HAP-1 (cell line): ENCODE measurements at places on chromosomes 7 and 10.

DNA sequence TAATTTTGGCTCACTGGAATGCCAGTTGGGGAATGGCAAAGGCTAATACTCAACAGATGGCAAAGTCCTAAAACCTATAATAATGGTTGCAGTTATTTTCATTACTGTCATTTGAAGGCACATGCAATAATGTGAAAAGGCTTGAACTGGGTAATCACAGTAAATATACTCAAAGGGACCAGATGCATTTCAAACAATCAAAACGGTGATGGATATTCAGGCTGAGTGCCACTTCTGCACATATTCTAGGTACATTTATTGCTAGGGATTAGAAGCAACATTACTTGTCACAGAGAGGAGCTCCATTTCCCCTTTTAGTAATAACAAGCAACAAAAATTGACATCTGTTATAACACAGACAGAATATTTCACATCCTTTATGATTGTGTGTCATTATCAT, 171.8 kb downstream of the NXPH1 start:
- DNase-seq: no peak

DNA sequence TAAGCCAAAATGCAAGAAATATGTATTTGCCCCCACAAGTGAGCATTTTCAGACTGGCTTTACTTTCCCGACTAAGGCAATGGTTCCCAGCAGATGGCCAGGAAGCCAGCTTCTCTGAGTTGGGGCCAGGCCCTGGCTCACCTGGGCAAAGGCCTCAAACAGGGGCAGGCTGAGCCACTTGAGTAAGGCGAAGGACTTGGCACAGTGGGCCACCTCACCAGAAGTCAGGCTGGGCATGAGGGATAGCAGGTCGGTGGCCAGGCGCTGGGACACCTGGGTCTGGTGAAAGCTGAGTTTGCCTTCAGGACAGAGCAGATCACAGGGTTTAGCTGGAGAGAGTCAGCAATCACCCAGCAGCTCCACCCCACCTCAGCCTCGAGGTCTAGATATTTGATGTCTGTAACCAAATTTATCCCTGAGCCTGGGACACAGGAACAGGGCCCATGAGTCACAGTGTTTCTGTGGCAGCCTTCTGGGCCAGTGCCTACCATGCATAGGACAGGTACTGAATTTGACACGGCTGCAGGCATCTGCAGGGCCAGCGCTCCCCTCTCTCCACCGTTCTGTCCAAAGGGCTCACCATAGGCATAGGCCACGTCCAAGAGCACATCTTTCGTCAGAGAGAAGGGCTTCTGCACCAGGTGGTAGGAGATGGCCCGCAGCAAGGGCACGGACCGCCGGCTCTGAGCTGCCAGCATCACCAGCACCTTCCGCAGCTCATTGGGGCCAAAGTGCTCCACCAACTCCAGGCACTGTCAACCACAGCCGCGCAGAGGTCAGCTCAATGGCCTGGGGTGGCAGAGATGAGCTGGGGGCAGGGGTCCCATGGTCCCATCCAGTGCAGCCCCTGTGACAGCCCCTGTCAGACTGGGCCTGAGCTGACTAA, 7.3 kb downstream of the TBRG4 start:
- DNase-seq: no peak

GRCh38 chr10:79502561-79503309, 9.6 kb upstream of the EIF5AL1 start:
- no peak for DNase-seq

- no peak for DNase-seq
Observed at GRCh38 chr7:73812996-73813395, 17.8 kb upstream of the CLDN4 start.

DNA sequence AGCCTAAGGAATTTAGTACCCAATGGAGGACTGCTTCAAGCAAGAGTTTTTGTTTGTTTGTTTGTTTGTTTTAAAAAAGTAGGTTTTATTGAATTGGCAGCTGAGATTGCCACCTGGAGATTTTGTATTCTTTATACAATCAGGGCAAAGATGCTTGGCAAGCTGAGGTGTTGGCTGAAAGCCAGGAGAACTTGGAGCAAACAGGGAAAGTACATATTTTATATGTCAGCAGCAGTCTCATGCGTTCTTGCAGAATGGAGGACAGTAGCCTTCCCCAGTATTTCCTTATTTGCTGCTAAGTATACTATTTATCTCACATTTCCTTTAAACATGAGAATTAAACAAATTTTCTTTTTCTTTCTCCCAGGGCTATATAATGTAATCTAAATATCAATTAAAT, 22.6 kb upstream of the ICA1 start:
- DNase-seq: no peak

DNA sequence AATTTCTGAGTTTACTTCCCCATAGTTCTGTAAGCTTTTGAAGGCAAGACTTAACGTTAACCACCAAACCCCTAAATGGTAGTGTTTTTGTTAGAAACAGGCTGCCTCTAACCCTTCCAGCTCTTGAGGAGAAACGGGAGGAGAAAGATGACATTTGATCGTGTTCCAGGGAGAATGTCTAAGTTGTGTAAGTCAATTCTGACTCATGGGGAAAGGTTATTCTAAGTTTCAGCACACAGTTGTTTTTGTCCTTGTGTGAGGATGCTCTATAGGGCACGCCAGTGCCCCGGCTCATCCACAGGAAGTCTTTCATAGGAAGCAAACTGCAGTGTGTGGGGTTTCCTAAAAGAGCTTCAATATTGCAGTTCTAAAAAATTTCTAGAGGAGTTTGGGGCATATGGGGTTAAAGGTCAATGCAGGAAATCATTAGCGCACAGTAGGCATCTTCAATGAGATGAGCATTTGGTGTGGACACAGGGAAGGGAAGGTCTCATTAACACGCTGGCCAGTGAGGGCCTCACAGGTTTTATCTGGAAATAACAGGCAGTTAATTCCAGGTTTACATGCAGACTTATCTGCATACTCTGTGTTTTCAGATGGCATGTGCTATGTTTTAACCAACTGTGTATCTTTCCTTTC, 638.2 kb upstream of the IGFBP3 start:
- no peak for DNase-seq

DNA sequence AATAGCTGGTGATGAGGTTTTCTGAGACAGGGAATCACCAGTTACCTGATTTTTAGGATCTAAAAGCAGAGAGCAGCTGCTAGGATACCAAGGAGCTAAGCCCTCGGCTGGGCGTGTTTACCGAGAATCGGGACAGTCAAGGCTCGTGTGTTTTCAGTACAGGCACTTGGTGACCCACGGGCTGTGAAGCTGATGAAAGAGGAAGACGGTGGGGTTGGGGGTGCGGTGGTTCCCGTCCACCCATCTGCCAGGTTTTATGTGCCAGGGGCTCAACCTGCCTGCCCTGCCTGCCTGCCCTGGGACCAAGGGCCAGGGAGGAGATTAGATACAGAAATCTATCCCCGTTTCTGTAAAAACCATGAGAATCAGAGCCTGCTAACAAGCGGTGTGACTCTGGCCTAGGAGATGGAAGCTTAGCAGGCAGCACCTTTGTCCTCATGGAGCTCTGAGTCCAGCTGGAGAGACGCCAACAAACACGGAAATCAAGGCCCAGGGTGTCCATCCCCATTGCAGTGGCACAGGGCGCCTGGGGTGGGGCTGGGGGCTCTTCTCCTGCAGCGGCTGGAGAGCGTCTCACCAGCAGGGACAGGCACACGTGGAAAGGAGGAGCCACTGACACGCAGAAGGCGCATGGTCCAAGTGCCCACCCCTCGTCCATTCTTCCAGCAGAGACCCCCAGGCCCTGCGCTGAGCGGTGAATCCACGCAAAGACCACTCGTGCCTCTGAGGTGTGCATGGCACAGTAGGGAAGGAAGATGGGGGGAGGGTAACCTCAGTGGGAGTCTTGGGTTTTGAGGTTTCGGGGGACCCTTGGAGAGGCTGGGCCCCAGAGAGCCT, 265.0 kb upstream of the TCERG1L start:
- DNase-seq: no peak

GRCh38 chr10:80411267-80411668, 2.9 kb downstream of the PRXL2A start:
- no peak for DNase-seq

DNA sequence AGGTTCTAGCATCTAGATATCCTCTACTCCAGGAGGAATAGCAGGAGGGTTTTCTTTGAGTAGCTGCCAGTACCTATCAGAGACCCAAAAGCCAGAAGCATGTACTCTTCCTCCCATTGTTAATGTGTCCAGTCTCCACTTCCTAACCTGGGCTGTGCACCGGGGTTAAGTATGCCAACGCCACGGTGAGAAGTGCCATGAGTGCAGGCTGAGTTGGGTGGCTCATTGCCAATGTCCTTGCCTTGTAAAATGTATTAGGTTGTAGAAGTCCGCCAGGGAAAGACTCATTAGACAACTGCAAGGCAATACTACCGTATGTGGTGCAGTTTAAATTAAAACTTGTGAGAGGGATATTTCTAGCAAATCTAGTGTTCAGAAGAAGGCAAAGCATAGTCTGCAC, 55.0 kb upstream of the PRR15 start:
- DNase-seq: no peak

- DNase-seq: peak; percentile 43
Observed at GRCh38 chr7:129188892-129189660, 643 bp downstream of the SMO start.

DNA sequence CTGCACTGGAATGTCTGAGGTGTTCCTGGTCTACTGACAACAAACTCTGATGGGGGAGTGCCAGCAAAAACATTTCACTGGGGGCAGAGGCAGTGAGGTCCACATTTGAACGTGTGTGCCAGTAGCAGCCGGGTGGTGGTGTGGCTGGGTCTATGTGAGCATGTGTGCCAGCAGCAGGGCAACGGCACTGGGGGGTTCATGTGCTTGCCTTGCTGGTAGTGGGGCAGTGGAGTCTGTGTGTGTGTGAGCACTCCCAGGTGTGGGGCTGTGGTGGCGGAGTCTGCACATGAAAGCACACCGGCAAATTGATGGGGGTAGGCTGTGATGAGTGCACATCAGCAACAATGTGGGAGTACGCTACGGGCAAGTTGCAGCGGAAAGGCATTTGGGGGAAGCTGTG, 49.4 kb upstream of the SORCS1 start:
- no peak for DNase-seq

DNA sequence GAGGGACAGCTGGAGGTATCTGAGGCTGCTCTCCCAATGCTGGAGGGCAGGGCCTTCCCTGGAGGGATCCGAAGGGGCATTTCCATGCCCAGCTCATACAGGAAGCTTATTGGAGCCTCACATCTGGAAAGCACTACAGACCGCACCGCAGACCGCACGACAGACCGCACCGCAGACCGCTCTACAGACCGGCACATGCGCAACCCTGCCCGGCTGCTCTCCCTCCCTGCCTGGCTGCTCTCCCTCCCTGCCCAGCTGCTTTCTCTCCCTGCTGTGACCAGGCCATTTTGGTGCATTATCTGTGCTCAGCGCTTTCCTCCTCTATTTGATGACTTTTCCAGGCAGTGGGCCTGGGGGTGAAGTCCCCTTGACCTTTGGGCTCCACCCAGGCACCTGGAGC, 39.6 kb upstream of the EN2 start:
- no peak for DNase-seq

GRCh38 chr10:35191523-35191922, 64.9 kb downstream of the CREM start:
- DNase-seq: no peak

DNA sequence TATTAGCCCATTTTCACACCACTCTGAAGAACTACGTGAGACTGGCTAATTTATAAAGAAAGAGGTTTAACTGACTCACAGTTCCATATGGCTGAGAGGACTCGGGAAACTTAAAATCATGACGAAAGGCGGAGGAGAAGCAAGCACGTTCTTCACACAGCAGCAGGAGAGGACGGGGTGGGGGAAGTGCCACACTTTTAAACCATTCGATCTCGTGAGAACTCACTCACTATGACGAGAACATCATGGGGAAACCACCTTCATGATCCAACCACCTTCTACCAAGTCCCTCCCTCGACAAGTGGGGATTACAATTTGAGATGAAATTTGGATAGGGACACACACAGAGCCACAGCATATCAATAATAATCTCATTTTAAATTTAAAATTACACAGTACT, 80.2 kb downstream of the VWDE start:
- no peak for DNase-seq

DNA sequence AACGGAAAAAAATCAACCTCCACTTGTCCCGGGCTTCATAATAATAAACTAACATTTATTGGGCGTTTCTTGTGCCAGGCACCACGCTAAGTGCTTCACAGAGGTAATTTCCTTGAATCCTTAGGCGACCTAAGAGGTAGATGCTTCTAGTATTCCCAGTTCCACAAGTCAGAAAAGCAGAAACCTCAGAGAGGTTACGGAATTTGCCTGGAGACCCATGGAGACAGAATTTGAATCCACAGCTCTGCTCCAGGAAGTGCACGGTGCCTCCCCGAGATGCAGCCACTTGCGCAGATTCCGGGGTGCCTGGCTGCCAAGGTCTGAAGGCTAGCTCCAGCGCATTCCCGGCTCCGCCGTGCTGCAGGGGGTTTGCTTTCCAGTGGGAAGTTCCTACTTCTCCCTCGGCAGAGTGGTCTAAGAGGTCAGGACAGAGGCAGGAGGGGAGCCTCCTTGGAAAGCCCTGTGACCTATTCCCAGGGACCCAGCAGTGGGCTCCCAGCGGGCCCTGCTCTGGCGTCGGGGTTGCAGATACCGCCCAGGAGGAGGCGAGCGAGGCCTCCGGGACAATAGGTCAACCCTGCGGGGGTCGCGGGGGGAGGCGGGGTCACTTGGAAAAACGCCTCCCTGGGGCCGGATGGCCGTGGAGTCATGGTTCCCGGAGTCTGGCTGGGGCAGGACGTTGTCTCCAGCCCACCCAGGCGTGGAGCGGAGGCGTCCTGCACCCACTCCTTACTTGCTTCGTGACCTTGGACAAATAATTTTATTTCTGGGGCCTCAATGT, 10.1 kb upstream of the NKX2-3 start:
- DNase-seq: no peak

- no peak for DNase-seq
Observed at GRCh38 chr10:6037422-6037821, 24.7 kb downstream of the IL2RA start.

- DNase-seq: no peak
Observed at GRCh38 chr7:130719541-130719940, 14.5 kb downstream of the KLF14 start.

DNA sequence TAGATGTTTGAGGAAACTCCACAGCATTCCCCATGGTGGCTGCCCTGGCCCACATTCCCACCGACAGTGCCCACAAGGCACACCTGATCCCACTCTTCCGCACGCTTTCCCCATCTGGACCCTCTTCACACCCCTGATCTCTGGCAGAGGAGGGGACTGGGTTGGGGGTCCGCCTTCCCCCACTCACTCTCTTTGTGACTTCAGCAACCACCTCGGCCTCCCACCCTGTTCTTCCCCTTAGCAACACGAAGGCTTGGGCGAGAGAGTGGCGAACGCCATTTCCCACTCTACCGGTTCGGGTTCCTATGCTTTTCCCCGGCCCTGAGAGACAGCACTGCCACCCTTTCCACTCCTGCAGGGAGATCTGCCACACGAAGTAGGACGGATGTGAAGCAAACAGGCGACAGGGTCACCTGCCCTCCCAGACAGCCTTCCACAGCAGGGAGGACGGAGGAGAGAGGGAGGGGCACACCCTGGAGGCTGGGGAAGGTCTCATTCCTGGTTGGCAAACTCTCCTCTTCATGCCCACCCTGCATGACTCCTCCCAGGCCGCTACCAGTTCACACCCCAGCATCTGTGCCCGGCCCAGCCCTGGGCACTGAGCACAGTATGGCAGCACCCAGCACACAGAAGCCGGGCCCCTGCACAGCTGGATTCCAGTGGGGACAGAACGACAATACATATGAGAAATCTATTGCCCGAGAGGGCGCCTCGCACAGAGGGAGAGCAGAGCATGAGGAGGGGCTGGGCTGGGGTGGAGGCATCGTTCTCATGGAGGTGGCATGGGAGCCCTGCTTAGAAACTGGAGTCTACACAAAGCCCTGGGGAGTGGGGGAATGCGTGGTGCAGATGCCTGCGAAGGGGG, 93.5 kb downstream of the PAXIP1 start:
- DNase-seq: no peak
